Left cardiac atrium (tissue), 4 donors: ENCODE measurements at places on chromosomes 7 and 10. TPM values are rescaled to one million over a fixed set of nuclear protein-coding genes. Genes with fewer than 3 reads are reported as not detected.

- no peak for DNase-seq
Measured at GRCh38 chr7:155824227-155824886, 12.1 kb upstream of the SHH start.

NODAL gene
- total RNA-seq, result not detected

DNA sequence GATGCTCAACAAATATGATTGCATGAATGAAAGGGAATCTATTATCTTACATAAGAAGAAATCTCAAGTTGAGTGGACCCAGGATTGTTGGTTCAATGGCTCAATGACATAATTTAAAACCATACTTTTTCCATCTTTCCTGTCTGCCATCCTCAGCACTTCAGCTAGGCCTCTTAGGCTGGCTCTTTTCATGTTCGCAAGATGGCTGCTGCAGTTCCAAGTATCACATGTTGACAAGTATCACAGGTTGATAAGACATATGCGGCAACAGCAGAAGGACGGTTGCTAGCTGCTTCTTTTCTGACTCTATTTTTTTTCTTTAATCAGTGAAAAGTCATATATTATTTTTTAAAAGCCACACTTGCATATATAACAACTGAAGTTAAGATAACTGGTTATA is 79.0 kb upstream of the CDK6 start:
- no peak for DNase-seq

GRCh38 chr7:44158873-44159631 is 17.9 kb upstream of the MYL7 start:
- no peak for DNase-seq

GHITM gene
- total RNA-seq, result 306 TPM

SPDYE6 gene
- not detected for total RNA-seq
